ENCODE measurements at places on chromosomes 16 and 17.

DNA sequence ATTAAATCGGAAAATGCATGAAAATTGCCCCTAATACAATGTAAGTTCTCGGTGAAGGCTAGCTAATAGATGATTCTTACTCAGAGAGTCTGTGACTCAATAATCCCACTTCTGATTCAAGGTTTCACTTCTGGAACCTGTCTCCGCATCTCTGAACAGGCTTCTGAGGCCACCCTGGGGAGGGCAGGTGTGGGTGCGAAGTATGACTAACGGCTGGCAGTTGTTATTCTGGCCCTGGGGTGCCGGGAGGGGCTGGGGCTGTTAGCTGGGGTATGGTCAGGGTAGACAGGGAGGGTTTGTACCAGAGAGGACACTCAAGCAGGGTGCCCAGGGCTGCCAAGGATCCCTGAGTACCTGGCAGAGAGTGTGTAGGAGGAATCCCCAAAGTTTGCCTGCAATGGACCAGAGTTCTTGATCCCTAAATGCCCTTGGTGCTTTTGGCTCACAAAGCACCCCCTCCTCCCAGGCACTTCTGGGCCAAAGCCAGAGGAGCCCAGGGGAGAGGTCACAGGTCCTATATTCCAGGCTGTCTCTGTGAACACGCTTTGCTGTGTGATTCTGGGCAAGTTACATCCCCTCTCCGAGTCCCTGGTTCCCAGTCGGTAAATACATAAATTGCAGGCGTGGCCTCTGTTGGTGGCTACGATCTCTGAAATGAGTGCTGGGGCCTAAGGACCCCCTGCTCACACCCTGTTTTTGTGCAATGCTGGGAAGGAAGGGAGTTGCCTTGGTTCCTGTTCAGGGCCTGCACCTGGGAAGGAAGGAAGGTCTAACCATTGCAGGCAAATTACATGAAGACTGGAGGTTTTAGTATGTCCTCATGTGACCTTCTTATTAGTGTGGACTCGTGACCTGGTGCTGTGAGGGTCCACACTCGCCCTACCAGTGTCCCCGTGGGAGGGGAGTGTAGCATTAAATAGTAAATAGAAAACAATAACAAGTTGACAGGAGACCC, 49.9 kb upstream of the CPNE2 start:
- no peak overlapping the region for H3K27ac ChIP-seq
- H3K36me3 ChIP-seq, result no peaks in the 10 kb centered on the region
- no peaks in the 10 kb centered on the region for H3K27me3 ChIP-seq
- no peaks in the 10 kb centered on the region for H3K4me1 ChIP-seq

- no peak for DNase-seq
- H3K36me3 ChIP-seq, result no peaks in the 10 kb centered on the region
- H3K27me3 ChIP-seq, result no peaks in the 10 kb centered on the region
- H3K4me1 ChIP-seq, result no peaks in the 10 kb centered on the region
- H3K27ac ChIP-seq, result no peak overlapping the region
Observed at GRCh38 chr16:82793528-82794245, 166.9 kb downstream of the CDH13 start.

DNA sequence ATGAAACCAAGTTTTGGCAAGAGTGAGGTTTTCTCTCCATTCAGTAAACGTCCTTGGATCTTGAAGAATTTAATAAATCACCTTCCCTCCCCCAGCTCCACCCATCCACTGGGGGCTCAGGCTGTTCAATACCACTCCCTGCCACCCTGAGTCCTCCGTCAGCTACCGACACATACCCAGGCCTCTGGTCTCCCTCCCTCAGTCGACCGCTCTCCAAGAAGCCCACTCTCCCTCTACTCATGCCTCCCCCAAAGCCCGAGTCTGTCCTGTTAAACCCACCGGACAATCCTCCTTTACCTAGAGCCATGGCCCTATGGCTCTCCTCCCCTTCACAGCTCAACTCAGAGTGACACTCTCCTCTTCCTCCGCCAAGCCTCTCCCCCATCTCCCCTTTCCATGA, 19.7 kb upstream of the SLC4A1 start:
- DNase-seq, result no peak
- H3K36me3 ChIP-seq, result no peaks in the 10 kb centered on the region
- H3K4me3 ChIP-seq, result no peak overlapping the region
- H3K27me3 ChIP-seq, result no peaks in the 10 kb centered on the region
- H3K4me1 ChIP-seq, result no peaks in the 10 kb centered on the region

GRCh38 chr16:68187505-68187904, 48.4 kb downstream of the ESRP2 start:
- no peak for DNase-seq
- H3K4me3 ChIP-seq, result no peak overlapping the region
- no peak overlapping the region for H3K27ac ChIP-seq

DNA sequence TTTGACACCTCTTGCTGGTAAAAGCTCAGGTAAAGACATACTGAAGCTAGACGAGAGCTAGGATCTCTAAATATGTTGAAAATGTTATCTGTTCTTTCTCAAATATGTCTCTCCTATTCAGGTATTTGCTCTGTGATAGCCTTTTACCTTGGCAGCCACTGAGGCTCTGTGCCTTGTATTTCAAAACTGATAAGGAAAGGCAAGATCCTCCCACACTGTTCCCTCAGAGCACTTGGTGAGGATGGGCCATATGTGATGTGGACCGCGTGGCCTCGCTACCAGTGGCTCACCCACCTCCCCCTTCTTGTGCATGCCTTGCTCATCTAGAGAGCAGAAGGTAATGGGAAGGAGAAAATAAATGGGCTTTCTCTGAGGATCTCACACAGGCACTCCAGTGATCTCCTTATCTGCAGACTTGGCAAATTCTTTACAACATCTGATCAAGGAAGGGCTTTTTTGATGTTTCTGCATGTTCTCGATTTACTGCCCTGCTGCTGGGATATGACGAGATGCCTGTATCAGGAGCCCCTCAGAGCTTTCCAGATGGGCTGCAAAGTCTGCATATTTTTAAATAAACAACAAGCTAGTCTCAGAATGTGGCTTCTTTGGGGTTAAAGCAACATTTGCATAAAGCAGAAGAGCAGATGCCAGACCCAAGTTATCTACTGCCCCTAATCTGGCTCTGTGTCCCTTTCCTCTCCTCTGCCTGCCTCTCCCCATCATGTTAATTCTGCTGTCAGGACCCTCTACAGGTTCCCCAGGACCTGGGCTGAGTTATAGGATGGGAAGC, 16.9 kb downstream of the HOXB1 start:
- no peak overlapping the region for H3K4me3 ChIP-seq
- no peaks in the 10 kb centered on the region for H3K36me3 ChIP-seq
- H3K4me1 ChIP-seq, result no peaks in the 10 kb centered on the region
- H3K27ac ChIP-seq, result no peak overlapping the region

GRCh38 chr17:53607475-53607874, 215.3 kb upstream of the KIF2B start:
- DNase-seq, result no peak
- H3K4me1 ChIP-seq, result no peaks in the 10 kb centered on the region
- no peak overlapping the region for H3K27ac ChIP-seq
- H3K27me3 ChIP-seq, result no peaks in the 10 kb centered on the region

DNA sequence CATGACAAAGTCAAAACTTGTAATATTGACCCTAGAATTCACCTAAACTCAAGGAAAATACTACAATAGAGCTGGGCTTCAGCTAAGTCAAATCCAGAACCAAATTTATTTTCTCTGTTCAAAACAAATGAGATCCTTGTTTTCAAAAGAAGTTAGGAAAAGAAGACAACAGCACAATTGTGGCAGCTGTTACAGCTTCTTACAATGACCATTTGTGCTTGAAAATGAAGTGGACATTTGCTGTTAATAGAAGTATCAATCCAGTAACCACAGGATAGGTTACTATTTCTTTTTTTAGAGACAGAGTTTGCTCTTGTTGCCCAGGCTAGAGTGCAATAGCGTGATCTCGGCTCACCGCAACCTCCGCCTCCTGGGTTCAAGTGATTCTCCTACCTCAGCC, 44.4 kb downstream of the APPBP2 start:
- no peak overlapping the region for H3K4me3 ChIP-seq
- H3K27ac ChIP-seq, result no peak overlapping the region
- H3K36me3 ChIP-seq, result no peaks in the 10 kb centered on the region
- no peaks in the 10 kb centered on the region for H3K4me1 ChIP-seq

GRCh38 chr16:86642087-86642486, 63.7 kb downstream of the FOXL1 start:
- no peaks in the 10 kb centered on the region for H3K27me3 ChIP-seq
- no peaks in the 10 kb centered on the region for H3K36me3 ChIP-seq

- DNase-seq, result no peak
- no peaks in the 10 kb centered on the region for H3K36me3 ChIP-seq
- H3K4me1 ChIP-seq, result no peaks in the 10 kb centered on the region
- no peaks in the 10 kb centered on the region for H3K27me3 ChIP-seq
- no peak overlapping the region for H3K27ac ChIP-seq
- no peak overlapping the region for H3K4me3 ChIP-seq
Observed at GRCh38 chr17:6675201-6675825, 23.8 kb downstream of the C17orf100 start.

Data from pancreas (tissue), 10 donors.